Activated CD8-positive, alpha-beta T cell treated with anti-CD3 and anti-CD28 coated beads, Interleukin-2, amount 10 ng/mL, durations not matched to agents 7 days and 5 days (primary cell): ENCODE measurements at places on chromosomes 3 and 15.

- no peaks in the 10 kb centered on the region for H3K27me3 ChIP-seq
- no peak overlapping the region for H3K27ac ChIP-seq
- no peaks in the 10 kb centered on the region for H3K36me3 ChIP-seq
- H3K4me3 ChIP-seq = no peak overlapping the region
- DNase-seq = no peak
- no peaks in the 10 kb centered on the region for H3K4me1 ChIP-seq
These were observed 173.9 kb upstream of the LMCD1 start for GRCh38 chr3:8327739-8328138.

- DNase-seq = no peak
- peak overlapping the region; percentile 25 for H3K27ac ChIP-seq
- H3K36me3 ChIP-seq = peaks cover 49% of the 10 kb centered on the region
- no peak overlapping the region for H3K4me3 ChIP-seq
- H3K27me3 ChIP-seq = no peaks in the 10 kb centered on the region
These were observed 71.9 kb downstream of the DCUN1D1 start for GRCh38 chr3:182908471-182908870.

DNA sequence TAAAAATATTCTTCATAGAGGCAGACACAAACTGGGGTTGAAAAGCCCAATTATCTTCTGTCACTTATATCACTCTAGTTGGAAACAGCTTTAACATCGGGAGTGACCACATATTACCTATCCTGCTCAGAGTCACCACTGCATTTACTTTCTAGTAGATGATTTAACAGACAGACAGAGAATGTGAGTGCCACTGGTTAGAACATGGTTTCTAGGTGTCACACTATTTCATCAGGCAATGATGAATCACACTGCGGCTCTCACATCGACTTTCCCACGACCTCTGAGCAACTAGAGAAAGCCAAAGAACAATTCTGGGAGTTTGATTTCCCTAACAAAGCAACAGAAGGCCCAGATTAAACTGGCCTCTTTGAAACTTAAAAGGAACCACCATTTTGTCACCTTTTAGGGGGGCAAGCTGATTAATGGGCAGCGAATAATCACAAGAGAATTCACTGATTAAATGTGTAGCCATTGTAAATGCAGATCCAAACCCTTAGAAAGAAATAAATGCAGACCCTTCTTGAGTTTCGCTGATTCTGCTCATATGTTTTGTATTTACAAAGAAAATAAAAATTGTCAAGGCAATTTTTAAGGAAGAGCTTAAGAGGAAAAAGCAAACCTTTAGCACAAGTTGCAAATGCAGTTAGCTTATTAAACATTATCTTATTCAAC is 112.6 kb upstream of the KBTBD8 start:
- H3K4me3 ChIP-seq = no peak overlapping the region
- H3K27ac ChIP-seq = no peak overlapping the region
- no peaks in the 10 kb centered on the region for H3K27me3 ChIP-seq
- H3K36me3 ChIP-seq = no peaks in the 10 kb centered on the region
- H3K4me1 ChIP-seq = no peaks in the 10 kb centered on the region

DNA sequence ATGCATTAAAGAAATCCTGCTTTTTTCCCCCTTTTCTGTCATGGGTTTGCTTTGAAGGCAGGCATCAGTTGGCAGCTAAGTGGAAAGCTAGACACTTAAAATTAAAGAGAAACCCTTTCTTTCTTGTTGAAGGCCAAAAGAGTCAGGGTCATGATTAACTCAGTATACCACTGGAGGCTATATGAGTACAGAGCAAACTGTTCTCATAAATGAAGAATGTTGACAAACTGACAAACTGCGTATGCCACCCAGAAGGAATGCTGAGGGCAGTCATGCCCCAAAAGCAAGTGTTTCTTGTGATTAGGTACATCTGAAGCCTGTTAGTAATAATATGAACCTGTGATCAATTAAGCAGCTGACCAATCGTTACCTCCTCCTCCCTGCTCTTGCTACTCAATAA is 43.6 kb upstream of the COL6A6 start:
- H3K36me3 ChIP-seq = no peaks in the 10 kb centered on the region
- H3K4me1 ChIP-seq = no peaks in the 10 kb centered on the region
- peaks cover 10% of the 10 kb centered on the region for H3K27me3 ChIP-seq
- no peak for DNase-seq
- no peak overlapping the region for H3K4me3 ChIP-seq

DNA sequence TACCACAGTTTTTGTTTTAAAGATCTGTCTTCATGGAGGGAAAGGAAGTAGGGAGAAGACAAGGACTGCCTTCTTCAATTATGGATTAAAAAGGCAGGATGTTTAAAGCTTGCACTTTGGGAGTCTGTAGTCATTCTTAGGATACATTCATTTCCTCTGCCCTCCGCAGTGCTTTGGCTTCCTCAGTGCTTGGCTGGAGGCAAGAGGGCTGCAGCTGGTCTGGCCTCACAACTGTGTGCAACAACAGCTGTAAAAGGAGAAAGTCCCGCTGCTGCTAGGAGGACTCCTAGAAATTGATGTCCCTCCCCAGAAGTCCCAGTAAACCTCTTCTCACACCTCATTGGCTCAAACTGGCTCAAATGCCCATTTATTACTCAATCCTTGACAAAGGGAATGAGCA is 54.4 kb upstream of the PPP2R3A start:
- H3K27ac ChIP-seq = no peak overlapping the region
- no peak for DNase-seq
- peaks cover 1% of the 10 kb centered on the region for H3K27me3 ChIP-seq
- H3K4me3 ChIP-seq = no peak overlapping the region

DNA sequence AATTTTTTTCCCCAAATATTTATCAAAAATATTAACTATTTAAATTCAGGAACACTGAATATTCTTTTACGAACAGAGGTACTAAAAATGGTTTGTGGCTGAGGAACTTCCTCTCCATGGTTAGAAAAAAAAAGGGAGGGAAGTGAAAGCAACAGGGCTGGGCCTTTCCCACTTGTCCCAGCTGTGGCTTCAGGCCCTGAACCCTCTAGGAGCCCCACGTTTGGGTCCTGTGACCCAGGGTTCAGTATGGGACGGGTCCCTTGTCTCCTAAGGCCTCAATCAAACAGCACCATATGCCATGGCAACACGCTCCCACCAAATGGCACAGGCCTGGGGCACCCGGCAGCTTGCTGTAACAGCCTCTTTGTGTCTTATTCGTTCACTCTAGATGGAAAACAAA is 32.4 kb downstream of the POC1A start:
- no peak overlapping the region for H3K4me3 ChIP-seq
- no peaks in the 10 kb centered on the region for H3K27me3 ChIP-seq
- peaks cover 42% of the 10 kb centered on the region for H3K36me3 ChIP-seq
- no peak for DNase-seq
- peaks cover 32% of the 10 kb centered on the region for H3K4me1 ChIP-seq

GRCh38 chr15:67385971-67386370 is 131.4 kb downstream of the IQCH start:
- H3K4me3 ChIP-seq = no peak overlapping the region
- no peaks in the 10 kb centered on the region for H3K36me3 ChIP-seq
- peaks cover 26% of the 10 kb centered on the region for H3K27me3 ChIP-seq

- H3K4me1 ChIP-seq = peaks cover 9% of the 10 kb centered on the region
- no peak overlapping the region for H3K4me3 ChIP-seq
- H3K27ac ChIP-seq = no peak overlapping the region
- no peak for DNase-seq
- no peaks in the 10 kb centered on the region for H3K27me3 ChIP-seq
These were observed 94.6 kb upstream of the COL8A1 start for GRCh38 chr3:99543796-99544195.

GRCh38 chr3:172096881-172097420 is 57.6 kb downstream of the FNDC3B start:
- H3K4me1 ChIP-seq = peaks cover 40% of the 10 kb centered on the region
- H3K36me3 ChIP-seq = peaks cover under 1% of the 10 kb centered on the region
- H3K4me3 ChIP-seq = no peak overlapping the region
- no peak overlapping the region for H3K27ac ChIP-seq

DNA sequence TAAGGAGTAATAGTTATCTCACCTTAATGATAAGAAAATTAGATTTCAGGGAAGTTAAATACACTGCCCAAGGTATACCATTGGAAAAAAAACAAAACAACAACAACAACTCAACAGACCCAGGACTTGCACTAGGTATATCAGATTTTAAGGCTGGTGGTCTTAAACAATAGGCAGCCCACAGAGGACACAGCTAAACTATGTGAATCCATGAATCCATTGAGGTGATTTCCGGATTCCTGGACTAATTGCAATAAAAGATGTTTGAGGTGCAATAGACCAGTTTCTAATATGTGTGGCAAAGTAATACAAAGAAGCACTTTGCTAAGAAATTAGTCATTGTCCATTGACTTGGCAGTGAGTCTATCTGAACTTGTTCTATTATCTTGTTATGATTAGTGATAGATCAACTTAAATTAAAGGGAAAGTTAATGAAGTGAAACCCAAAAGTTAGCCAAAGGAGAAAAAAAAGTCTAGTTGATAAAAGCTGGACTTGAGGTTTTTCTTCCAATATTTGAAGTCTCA is 60.9 kb upstream of the MAGI1 start:
- no peaks in the 10 kb centered on the region for H3K36me3 ChIP-seq
- DNase-seq = no peak
- no peak overlapping the region for H3K4me3 ChIP-seq

GRCh38 chr3:61181874-61182273 is 69.4 kb downstream of the FHIT start:
- no peak overlapping the region for H3K4me3 ChIP-seq
- H3K27me3 ChIP-seq = no peaks in the 10 kb centered on the region
- peaks cover 4% of the 10 kb centered on the region for H3K36me3 ChIP-seq

DNA sequence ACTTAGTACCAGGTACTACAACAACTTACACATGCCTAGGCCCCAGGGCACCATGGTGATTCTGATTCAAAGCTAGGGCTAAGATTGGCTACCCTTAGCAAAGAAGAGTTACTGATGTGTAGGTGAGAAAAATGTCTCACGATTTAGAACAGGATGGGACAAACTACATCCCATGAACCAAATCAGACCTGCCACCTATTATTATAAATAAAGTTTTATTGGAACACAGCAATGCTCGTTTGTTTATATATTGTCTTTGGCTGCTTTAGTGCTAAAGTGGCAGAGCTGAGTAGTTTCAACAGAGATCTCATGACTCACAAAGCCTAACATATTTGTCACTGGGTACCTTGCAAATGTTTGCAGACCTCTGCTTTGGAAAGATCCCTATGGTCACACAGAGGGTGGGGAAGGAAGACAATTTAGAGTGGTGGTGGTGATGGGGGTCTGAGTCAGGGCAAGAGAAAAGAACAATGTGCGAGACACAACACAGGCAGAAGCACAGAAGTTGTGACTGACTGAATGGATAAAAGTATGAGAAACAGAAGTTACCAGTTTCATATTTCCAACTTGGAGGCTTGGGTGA is 770.6 kb upstream of the CFAP20DC start:
- H3K4me1 ChIP-seq = no peaks in the 10 kb centered on the region
- no peak for DNase-seq
- H3K27me3 ChIP-seq = no peaks in the 10 kb centered on the region

DNA sequence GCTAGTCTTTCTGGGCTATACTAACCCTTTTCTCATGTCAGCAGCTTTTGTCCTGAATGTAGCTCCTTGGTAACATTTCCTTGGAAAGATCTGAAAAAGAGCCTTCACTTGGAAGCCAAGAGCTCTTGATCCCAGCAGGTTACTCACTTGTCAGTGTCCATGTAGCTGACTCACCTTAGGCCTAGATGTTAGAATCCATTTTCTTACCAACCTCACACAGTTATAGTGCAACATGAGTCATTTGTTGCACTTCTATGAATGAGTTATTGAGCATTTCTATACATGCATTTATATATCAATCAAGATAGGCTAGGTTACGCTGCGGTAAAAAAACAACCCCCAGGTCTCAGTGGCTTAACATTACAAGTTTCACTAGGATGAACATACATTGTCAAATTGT is 106.8 kb upstream of the SLC7A14 start:
- no peaks in the 10 kb centered on the region for H3K27me3 ChIP-seq
- no peaks in the 10 kb centered on the region for H3K36me3 ChIP-seq
- no peak overlapping the region for H3K27ac ChIP-seq
- no peaks in the 10 kb centered on the region for H3K4me1 ChIP-seq
- no peak overlapping the region for H3K4me3 ChIP-seq

DNA sequence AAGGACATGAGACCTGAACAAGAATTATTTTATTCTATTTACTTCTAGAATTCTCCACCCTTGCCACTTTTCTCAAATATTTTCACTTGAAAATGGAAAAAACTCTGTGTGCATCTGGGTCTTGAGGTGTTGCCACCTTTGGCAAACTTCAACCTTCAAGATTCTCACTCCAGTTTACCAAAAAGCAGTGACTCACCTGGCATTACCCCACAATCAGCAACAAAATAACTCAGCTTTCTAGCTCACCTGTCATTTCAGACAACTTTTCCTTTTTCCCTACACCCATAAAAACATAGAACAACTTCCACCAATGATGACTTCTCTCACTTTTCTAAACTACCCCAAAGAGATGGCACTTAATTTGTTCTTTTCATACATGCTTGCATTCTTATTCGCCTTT is 115.8 kb downstream of the DUT start:
- no peaks in the 10 kb centered on the region for H3K4me1 ChIP-seq
- peaks cover 3% of the 10 kb centered on the region for H3K27me3 ChIP-seq
- no peak overlapping the region for H3K27ac ChIP-seq

GRCh38 chr3:184773283-184774186 is 38.4 kb upstream of the VPS8 start:
- H3K27ac ChIP-seq = no peak overlapping the region
- peaks cover 1% of the 10 kb centered on the region for H3K4me1 ChIP-seq
- peaks cover 11% of the 10 kb centered on the region for H3K27me3 ChIP-seq
- no peaks in the 10 kb centered on the region for H3K36me3 ChIP-seq
- H3K4me3 ChIP-seq = no peak overlapping the region
- no peak for DNase-seq

DNA sequence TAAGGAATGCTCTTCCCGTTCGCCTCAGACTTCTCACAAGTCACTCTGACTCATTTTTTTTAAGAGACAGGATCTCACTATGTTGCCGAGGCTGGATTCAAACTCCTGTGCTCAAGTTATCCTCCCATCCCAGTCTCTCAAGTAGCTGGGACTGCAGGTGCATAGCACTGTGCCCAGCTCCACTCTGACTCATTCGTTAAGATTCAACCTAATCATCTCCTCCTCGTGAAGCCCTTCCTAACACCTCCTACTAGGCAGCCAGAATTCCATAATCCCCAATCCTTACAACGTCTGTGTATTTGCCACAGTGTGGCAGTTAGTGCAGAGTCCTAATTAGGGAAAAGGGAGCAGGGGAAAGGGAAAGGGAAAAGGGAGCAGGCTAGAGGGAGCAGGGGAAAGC is 26.4 kb upstream of the DCLK3 start:
- no peak for DNase-seq
- H3K4me1 ChIP-seq = no peaks in the 10 kb centered on the region
- no peak overlapping the region for H3K4me3 ChIP-seq
- H3K27ac ChIP-seq = no peak overlapping the region
- H3K27me3 ChIP-seq = peaks cover 11% of the 10 kb centered on the region

GRCh38 chr3:37223576-37223975 is 49.2 kb upstream of the LRRFIP2 start:
- no peak for DNase-seq
- H3K36me3 ChIP-seq = no peaks in the 10 kb centered on the region
- H3K27ac ChIP-seq = no peak overlapping the region
- H3K4me1 ChIP-seq = peaks cover 12% of the 10 kb centered on the region

DNA sequence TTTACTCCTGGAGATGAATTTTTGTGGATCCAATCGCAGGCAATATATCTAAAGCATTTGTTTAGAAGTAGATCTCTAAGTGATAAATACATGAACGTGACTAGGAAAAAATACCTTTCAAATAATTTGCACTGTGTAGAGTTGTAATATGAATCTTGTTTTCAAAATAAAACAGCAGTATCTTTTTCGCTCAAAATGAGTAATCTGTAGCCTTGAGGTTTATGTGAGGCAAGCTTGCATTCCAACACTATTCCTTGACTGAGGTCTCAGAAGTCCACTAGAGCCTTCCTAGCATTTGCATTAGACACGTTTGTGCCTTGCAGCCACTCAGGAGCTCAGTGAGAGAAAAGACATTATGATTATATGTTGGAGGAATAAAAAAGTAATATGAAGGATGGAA is 138.3 kb upstream of the ROBO1 start:
- no peak overlapping the region for H3K4me3 ChIP-seq
- H3K36me3 ChIP-seq = no peaks in the 10 kb centered on the region
- H3K27ac ChIP-seq = no peak overlapping the region
- no peaks in the 10 kb centered on the region for H3K4me1 ChIP-seq
- H3K27me3 ChIP-seq = no peaks in the 10 kb centered on the region
